Esophagus squamous epithelium (tissue), 5 donors: ENCODE measurements at places on chromosomes 7 and 10.

DNA sequence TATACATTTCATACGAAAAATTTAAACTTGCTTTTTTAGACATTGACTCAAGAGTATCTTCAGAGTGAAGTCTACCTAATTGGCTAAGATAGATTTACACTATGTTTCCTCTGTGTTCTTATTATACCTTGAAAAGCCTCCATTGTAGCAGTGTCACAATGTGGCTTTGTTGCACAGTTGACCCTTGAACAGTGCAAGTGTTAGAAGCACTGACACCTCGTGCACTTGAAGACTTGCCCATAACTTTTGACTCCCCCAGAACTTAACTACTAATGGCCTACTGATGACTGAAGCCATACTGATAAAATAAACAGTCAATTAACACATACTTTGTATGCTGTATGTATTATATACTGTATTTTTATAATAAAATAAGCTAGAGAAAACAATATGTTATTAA, 84.3 kb downstream of the CPED1 start:
- DNase-seq: no peak

DNA sequence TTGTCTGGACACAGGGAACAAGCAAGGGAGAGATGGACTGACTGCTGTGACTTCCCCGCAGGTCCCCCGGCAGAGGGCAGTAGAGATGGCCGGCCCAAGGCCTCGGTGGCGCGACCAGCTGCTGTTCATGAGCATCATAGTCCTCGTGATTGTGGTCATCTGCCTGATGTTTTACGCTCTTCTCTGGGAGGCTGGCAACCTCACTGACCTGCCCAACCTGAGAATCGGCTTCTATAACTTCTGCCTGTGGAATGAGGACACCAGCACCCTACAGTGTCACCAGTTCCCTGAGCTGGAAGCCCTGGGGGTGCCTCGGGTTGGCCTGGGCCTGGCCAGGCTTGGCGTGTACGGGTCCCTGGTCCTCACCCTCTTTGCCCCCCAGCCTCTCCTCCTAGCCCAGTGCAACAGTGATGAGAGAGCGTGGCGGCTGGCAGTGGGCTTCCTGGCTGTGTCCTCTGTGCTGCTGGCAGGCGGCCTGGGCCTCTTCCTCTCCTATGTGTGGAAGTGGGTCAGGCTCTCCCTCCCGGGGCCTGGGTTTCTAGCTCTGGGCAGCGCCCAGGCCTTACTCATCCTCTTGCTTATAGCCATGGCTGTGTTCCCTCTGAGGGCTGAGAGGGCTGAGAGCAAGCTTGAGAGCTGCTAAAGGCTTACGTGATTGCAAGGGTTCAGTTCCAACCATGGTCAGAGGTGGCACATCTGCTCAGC, 6.0 kb downstream of the CYREN start:
- no peak for DNase-seq

- no peak for DNase-seq
Observed at GRCh38 chr7:44213206-44213876, 12.6 kb downstream of the YKT6 start.

DNA sequence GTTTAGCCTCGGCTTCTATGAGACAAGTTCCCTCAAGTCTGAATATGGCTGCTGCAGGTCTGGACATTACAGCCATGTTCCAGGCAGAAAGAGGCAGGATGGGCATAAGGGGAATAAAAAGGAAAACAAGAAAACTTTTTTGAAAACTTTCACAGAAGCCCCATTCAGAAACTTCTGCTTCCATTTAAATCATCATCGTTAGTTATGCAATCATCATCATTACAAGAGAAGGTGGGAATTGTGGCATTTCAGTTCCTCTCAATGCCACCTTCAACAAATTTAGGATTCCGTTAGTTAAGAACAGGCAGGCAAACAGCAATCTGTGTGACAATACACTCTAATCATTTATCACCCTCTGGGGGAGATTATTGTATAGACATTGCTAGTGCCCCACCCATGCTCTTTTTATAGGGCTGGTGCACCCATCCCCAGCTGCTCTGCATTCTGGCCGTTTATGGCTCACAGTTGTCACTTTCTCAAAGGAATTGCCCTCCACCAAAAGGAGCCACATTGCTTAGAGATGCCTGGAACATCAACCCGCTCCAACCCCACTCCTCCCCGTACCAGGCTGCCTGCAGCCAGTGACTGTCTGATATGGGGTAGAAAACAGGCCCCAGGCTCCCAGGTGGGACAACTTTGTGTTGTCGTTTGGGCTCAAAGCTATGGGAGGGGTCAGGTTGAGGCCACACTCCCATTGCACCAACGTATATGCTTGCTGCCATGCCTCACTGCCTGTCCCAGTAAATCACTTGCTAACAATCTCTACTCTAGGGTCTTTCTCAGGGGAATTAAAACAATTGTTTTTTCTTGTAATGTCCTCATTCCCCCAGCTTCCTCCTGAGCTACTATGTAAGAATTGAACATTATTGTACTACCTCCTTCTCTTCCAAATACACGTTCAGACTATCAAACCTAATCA, 24.2 kb downstream of the ITGB8 start:
- no peak for DNase-seq

- no peak for DNase-seq
Observed at GRCh38 chr10:60942134-60942787, 1.7 kb downstream of the RHOBTB1 start.

DNA sequence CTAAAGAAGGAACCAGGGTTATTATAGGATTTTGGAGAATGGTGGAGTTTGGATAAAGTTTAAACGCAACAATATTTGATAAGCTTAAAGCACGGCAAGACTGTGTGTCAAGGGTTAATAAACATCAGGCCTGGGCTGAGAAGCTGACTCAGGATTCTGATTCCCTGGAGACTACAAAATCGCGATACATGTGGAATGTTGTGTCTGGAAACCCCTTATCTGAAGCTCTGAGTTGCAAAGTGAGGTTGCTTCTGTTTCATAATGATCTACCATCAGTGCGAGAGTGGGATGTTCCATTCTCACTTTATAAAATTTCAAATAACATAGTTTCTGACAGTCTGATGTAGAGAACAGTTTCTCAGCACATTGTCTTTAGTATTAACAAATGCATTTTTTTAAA, 7.8 kb downstream of the C1GALT1 start:
- no peak for DNase-seq

GRCh38 chr10:60096761-60097513, 190.6 kb upstream of the CCDC6 start:
- DNase-seq: no peak

DNA sequence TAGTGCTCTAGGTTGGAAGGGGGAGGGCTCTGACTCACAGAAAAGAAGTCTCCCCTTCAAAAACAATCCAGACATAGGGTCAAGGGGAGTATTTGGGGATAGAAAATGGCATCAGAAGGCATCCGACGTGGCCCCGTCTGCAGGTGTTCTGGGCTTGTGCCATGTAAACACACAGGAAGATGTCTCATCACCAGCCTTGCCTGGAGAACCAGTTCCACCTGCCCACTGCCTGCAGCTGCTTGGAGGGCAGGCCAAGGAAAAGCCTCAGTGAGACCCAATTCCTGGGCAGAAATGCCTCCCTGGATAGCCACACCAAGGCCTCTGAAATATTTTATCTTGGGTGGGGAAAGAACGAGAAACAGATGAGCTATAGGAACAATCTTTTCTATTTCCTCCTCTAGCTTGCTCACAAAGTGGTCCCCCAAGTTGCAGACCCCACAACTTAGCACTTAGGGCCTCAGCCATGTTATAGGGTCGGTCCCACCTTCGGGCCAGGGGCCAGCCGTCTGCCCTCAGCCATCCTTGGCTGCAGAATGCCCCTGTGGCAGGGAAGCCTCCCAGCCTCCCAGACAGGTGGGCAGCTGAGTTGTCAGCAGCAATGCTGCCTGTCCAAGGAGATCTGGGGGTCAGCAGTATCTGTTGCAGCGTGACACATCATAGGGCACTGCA, 54.3 kb upstream of the ECHDC3 start:
- DNase-seq: no peak

GRCh38 chr7:44986218-44987053, 7.6 kb upstream of the MYO1G start:
- peak; percentile 72 for DNase-seq

- DNase-seq: no peak
Observed at GRCh38 chr10:58241346-58241745, 26.3 kb downstream of the IPMK start.

GRCh38 chr7:151351967-151352366, 10.4 kb downstream of the NUB1 start:
- no peak for DNase-seq

- no peak for DNase-seq
Observed at GRCh38 chr7:158944195-158944594, 87.8 kb downstream of the DYNC2I1 start.

GRCh38 chr7:64807731-64808365, 13.6 kb downstream of the ZNF138 start:
- DNase-seq: no peak

DNA sequence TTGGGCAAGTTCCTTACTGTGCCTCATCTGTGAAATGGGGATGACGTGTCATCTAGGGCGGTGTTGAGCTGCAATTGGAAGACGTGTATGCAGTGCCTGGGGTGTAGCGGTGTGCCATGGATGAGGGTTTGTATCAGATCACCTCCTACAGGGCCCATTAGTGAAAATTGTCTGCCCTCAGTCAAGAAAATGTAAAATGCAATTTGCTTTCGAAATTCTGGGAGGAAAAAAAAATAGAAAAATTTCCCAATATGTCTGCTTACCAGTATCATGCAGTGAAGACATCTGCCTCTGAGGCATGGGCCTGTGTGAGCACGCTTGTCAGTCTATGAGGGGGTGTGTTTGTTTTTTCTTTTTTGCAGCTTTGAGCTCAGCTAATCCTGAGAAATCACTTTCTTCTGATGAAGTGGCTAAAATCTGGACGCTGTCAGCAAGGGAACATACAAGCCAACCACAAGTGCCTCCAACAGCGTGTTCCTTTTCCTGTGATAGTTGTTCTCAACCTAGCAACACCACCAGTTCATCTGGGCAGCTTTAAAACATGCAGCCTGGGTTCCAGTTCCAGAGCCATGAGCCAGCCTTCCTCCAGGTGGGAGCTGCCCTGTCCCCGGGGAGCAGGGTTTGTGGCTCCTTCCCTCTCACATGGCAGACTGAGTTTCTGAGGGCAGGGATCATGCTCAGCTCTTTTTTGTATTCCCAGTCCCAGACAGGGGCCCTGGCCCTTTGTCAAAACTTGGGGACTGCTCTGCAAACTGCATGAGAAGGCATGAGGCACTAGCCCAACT, 10.3 kb downstream of the FAM241B start:
- no peak for DNase-seq

GRCh38 chr10:95303535-95303934, 12.7 kb upstream of the PDLIM1 start:
- no peak for DNase-seq

DNA sequence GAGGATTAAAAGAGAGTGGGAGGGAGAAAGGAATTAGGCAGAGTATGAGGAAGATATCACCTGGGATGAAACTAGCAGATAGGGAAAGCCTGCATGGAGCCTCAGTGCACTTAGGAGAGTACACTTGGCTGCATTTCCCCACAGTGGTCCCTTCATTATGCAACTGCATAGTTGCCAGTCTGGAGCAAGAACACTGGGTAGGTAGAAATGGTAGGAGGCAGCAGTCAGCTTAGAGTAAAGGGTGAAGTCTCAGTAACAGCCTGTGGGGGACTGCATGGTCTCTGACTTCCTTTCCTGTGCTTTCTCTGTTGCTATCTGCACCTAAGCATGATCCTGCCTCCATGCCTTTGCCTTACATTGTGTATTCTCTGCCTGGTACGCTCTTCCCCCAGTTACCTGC, 14.0 kb upstream of the PCGF5 start:
- no peak for DNase-seq

DNA sequence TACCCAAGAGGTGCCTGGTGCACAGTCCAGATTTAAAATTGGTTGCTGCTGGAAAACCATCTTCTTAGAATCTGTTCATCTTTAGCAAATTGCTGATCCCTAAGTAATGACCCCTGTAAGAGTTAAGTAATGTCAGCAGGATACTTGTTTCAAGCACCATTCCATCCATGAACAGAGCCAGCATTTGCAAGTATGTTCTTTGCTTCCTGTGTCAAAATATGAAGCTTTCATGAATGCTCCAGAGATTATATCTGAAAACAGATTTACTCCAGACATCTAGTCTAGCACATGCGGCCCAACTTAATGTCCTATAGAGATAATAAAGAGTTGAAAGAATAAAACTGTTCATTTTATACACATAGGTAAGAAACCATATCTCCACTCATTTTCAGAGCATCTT, 98.7 kb upstream of the ZNF438 start:
- DNase-seq: no peak

- no peak for DNase-seq
Observed at GRCh38 chr10:12195281-12195602, 449 bp downstream of the NUDT5 start.

DNA sequence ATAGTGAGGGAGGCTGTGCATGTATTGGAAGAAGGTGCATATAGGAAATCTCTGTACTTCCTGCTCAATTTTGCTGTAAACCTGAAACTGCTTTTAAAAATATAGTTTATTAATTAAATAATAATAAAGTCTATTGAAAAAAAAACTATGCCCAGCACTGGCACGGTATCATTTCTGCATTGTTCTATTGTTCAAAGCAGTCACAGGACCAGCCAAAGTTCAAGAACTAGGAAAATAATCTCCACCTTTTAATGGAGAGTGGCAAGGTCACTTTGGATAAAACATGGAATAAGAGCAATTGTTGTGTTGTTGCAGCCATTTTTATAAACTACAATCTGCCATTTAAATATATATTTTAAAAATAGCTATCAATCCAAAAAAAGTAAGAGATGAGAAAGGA, 24.7 kb downstream of the ASAH2 start:
- no peak for DNase-seq

DNA sequence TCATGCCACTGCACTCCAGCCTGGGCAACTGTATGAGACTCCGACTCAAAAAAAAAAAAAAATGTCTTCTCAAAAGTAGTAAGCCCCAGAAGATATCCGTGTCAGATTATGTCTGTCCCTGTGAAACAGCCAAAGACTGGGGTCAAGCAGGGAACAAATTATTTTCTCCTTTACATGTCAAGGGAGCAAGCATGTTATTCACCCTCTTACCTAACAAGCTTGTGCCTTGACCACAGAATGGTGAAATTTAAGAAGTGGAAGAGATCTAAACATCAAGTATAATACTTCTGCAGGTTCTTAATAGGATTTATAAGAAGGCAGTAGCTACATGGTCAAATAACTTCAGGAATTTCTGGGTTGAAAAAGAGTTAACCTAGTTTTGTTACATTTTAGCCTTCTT, 187.9 kb downstream of the ZNF365 start:
- DNase-seq: no peak

- DNase-seq: no peak
Observed at GRCh38 chr7:128880791-128881457, 18.3 kb downstream of the ATP6V1F start.

DNA sequence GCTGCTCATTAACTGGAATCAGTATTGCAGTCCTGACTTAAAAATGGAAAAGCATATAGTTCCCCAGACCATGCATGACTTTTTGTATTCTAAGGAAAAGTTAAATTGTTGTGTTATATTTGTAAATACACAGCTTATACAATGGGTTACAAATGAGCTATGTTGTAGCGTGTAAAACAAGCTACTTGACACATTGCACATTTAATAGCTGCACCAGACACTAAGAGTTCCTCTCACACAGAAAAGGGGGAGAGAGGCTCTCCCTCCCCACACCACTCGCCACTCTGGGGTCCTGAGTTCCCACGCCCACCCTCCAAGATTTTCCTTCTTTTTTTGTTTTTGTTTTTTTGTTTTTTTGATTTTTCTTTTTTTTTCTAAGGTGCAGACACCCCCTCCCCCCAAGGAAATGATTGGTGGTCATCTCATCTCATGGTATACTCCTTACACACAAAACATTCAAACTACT, 6.3 kb downstream of the KLF6 start:
- DNase-seq: no peak
